Activated CD4-positive, alpha-beta T cell treated with anti-CD3 and anti-CD28 coated beads, Interleukin-2, amount 50 U/mL, for 4 hours (primary cell): ENCODE measurements at places on chromosomes 5 and 9.
A peak's percentile ranks its signal among the peaks of the same experiment; 100 is the strongest.

DNA sequence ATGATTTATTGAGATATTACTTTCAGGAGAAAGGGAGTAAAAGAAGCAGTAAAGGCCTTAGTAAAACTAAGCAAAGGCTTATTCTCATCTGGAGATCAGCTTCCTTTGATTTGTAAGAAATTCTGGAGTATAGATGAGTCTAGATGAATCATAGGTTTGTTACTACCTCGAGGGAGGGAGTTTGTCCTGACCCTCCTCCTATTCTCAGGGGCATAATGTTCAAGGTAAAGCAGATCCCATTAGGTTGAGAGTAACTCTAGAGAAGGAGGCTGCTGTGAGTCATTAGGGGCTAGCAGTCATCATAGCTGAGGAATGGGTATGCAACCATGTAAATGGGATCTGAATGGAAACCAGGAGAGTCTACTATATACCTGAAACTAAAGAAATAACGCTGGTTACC is 155.5 kb upstream of the MOCS2 start:
- no peak for DNase-seq

- DNase-seq = no peak
These were observed 100.8 kb downstream of the COL23A1 start for GRCh38 chr5:178489271-178489976.

GRCh38 chr5:103546858-103547257 is 15.7 kb downstream of the NUDT12 start:
- DNase-seq = no peak

- no peak for DNase-seq
These were observed 8.6 kb upstream of the ANKRD33B start for GRCh38 chr5:10555277-10555684.

DNA sequence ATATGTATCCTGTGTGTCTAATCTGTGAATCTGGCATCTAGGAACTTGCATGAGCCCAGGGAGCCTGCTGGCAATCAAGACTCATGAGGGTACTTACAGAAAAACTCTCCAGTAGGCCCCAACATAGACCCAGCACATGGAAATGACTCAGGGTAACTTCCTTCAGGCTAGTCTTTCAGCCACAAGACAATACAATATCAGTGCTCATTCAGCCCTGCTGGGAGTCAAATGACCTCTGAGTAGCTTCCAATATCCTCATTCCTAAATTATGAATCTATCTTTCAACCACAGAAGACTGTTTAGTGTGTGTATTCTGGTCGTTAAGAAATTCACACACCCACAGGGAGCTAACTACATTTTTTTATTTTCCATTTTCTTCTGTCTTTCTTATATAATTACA is 1273.0 kb downstream of the EFNA5 start:
- no peak for DNase-seq

- DNase-seq = peak; percentile 59
These were observed 43.3 kb upstream of the NCS1 start for GRCh38 chr9:130128733-130129431.

GRCh38 chr5:103262422-103262871 is 3.9 kb downstream of the MACIR start:
- no peak for DNase-seq

DNA sequence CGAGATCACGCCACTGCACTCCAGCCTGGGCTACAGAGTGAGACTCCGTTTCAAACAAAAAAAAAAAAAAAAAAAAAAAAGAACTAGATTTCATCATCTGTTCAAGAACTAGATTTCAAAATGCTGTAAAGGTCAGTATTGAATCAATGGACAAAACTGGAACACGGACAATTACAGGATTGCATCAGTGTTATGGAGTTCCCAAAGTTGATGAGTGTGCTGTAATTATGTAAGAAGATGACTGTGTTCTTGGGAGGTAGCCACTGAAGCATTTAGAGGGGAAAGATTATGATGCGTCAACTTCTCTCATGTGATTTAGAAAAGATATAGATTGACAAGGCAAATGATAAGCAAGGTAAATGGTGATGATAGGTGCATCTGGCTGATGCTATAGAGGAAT is 6.5 kb downstream of the FAM240B start:
- no peak for DNase-seq

- DNase-seq = no peak
These were observed 25.0 kb downstream of the PSD2 start for GRCh38 chr5:139820606-139821005.

- DNase-seq = no peak
These were observed 55.4 kb downstream of the TIMD4 start for GRCh38 chr5:156907667-156908066.

DNA sequence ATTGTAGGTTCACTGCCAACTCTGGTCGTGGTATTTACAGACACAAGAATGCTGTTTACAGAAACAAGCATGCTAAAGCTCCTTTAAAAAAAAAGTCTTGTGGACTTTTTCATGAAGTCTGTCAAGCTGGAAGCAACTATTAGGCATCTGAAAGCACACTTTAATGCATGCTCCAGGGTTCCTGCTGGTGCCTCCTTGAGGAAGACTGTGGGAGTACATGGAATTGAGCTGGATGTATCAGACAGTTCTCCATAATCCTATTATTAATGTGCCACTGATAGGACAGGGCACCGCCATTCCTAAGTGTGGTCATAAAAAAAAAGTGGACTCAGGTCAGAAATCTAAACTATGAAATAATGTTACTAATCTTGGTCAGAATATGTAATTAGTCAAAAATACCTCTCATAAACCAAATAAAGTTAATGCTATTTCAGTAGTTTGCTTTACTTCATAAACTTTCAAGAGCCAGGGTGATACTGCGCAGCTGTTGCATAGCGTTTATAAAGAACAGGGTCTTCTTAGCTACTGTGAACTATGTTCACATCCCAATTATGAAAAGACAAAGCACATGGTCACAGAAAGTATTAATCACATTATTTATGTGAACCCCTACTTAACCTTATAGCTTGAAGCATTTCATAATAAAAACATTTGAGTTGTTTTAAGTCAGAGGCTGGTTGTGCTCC is 390.8 kb upstream of the PTGER4 start:
- no peak for DNase-seq

DNA sequence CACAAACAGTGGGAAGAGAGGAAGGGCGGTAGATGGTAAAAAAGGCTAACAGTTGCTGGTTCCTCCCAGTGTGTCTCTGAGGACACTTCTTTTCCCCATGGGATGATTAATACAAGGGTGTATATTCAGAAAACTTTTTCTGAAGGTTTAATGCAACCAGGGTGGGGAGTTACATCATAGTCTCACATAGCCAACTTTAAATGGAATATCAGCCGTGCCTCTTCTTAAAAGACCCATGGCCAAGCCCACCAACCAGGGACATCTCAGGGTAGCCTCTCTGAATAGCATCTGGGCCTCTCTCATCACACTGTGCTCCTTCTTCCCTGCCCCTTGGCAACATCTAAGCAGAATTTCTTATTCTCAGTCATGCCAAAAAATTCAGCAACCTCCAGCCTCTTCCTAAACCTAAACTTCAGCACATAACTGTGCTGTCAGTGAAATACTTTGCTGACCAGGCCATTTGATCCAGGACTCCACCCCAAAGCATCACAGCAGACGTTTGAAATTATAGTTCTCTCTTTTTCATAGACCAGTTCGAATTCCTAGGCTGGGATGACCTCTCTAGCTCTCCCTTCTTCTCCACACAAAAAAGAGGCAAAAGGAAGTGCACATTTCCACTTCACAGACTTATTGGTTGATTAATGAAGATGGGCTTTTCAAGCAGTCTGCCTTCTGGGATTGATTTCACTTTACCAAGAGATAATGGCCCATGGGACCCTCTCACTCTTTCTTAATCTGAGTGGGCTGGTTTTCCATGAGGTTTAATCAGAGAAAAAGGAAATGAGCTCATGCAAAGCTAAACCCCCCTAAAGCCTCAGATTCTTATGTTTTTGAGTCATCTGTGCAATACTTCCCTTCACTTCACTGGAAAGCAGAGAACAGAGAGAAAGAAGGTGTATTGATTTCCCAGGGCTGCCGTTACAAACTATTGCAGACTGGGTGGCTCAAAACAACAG is 85.1 kb upstream of the RAI14 start:
- DNase-seq = no peak

GRCh38 chr5:135329913-135330797 is 68.9 kb downstream of the MACROH2A1 start:
- no peak for DNase-seq

DNA sequence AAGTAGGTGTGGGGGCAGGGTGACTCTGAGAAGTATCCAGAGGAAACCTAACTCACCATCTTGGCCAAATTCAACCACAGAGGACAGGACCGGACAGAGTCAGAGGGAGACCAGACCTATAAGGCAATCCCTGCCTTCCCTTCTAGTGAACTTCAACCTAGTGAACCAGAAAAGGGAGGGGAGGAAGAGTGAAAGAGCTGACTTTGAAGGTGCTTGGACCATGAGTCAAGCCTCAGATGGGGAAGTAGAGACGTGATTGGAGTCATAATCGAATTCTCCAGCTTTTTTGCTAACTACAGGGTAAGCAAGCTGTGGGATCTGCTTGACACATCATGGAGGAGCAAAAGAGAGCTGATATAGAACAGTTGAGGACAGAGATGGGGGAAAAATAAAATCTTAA is 18.8 kb upstream of the KIF2A start:
- DNase-seq = no peak

GRCh38 chr5:177311392-177311722 is 341 bp downstream of the MXD3 start:
- no peak for DNase-seq

- no peak for DNase-seq
These were observed 657.9 kb downstream of the TAF11L14 start for GRCh38 chr5:18292146-18292545.

DNA sequence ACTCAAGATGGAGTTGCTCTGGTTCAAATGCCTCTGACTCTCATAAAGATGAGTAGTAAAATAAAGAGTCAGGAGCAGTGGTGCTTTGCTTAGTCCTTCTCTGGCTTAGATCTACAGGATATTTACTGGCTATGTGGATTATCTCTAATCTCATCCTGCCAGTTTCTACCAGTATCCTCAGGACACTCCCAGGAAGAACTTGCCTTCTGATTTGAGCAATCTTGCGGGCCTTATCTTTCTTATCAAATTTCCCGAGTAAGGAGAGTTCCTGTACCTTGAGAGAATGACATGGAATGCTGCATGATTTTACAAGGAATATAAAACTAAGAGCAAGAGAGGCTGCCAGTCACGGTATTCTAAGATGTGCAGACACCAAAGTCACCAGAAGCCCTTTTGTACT is 364.0 kb downstream of the ARHGEF28 start:
- DNase-seq = no peak

- no peak for DNase-seq
These were observed 200 bp downstream of the NPR3 start for GRCh38 chr5:32711362-32711680.

DNA sequence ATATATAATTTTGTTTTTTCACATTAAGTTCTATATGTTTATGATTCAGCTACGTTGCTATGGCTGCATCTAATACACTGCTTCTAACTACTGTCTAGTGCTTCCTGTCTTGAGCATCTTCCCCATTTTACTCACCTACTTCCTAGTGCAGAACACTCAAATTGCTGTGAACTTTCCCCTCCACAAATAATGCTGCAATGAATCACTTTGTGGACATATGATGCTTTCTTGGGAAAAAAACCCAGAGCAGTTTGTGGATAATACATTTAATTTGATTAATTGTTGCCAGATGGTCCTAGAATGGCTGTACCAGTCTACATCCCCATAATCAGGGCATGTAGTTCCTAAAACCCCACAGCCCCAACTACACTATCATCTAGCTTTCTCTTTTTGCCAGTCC is 18.5 kb downstream of the CD180 start:
- DNase-seq = no peak

- DNase-seq = no peak
These were observed 751.7 kb downstream of the TLE1 start for GRCh38 chr9:80937645-80938044.

- DNase-seq = no peak
These were observed 34.7 kb downstream of the LMNB1 start for GRCh38 chr5:126811515-126812198.

GRCh38 chr5:143248822-143249579 is 154.5 kb downstream of the NR3C1 start:
- DNase-seq = no peak

DNA sequence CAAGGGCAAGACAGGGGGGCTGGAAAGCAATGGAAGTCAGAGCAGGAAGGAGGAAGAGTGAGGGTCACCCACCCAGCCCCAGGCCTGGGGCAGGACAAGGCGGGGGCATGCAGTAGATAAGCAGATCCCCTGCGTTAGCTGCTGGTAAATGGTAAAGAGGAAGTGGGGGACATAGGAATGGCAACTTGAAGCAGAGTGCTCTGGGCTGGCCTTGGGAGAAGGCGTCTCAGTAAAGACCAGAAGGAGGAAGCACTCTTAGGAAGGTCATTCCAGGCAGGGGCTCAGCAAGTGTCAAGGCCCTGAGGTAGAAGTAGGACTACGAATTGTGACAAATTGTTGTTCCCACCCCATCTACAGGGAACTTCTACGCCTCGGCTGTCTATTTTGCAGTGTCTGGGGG is 15.1 kb downstream of the TCOF1 start:
- DNase-seq = no peak

DNA sequence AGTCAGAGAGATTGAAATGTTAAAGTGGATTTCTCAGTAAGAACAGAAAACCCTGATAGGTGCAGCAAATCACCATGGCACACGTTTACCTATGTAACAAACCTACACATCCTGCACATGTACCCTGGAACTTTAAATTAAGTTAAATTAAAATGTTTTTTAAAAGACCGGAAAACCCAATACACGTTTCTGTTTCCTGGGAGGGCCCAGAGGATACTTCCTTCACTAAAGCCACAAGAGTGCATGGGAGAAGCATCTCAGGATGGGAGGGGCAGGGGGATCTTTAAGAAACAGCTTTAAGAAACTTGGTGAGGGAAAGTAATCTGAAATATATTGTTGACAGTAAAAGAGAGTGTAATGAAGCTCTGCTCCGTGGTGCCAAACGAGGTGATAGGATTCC is 164.7 kb upstream of the PTGER4 start:
- no peak for DNase-seq

DNA sequence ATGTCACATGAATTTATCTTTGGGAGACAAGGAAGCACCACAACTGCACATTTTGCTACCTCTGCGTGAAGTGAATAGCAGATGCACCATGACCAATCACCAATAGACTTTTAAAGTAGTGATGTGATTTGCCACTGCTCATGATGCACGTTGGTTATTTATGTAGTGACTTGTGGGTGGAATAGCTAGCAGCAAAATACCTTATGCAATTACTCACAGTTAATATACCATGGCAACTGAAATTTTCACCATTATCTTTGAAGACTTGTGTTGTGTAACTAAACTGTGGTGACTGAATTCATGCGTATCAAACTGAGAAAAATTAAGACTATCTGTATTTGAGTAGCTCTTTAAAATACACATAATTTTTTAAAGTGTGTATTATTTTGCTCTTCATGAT is 46.2 kb upstream of the TUSC1 start:
- DNase-seq = no peak

- no peak for DNase-seq
These were observed 289.3 kb downstream of the ASTN2 start for GRCh38 chr9:117125531-117125930.

GRCh38 chr5:137598399-137598798 is 99.3 kb upstream of the SPOCK1 start:
- no peak for DNase-seq

GRCh38 chr5:69295088-69295754 is 37.4 kb downstream of the CCDC125 start:
- DNase-seq = no peak

GRCh38 chr5:59126708-59127573 is 544.1 kb downstream of the RAB3C start:
- no peak for DNase-seq

GRCh38 chr5:90287036-90287435 is 122.5 kb downstream of the CETN3 start:
- DNase-seq = no peak

- DNase-seq = no peak
These were observed 37.9 kb downstream of the PLEKHG4B start for GRCh38 chr5:129820-130219.

GRCh38 chr5:39599721-39600431 is 175.1 kb upstream of the DAB2 start:
- no peak for DNase-seq
